LNCaP clone FGC (cell line): ENCODE measurements at places on chromosomes 2 and 18.

DNA sequence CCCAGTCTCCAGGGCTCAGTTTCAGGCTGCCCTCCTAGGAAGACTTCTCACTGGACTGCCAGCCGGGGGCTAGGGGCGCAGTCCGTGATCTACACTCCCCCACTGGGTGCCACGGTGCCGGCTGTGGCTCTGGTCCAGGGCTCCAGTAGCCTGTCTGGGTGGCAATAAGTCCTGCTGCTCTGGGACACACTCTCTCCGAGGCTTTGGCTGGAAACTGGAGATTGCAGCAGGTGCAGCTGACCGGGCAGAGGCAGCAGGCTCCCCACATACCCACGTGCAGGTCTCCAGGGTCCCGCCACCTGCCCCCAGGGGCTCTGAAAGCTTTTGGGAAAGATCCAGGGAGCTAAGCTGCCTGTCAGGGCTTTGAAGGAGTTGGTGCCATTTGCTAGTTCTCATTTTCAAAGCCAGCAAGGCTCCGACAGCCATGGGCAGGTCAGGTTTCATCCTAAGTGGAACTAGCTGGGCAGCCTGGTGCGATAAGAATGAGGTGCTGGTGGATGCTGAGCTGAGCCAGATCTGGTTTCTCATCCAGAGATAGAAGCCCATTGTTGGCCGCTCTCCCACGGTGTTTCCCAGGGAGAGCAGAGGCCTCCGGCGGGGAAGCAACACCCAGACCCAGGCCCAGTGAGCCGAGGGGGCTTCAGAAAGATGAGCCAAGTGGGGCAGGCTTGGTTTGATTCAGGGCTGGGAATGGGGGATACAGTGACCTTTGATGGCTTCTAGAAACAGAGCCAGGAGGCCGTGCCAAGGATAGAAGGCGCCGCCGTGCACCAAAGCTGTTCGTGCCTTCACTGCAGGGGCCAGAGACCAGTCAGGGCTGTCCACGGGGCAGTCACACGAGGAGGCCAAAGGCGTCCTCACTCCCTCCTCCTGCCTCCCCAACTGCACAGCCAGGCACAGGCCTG lies 141.7 kb upstream of the GPC1 start:
- no peak for DNase-seq

GRCh38 chr18:70294471-70295191 lies 5.8 kb downstream of the SOCS6 start:
- no peak for DNase-seq

DNA sequence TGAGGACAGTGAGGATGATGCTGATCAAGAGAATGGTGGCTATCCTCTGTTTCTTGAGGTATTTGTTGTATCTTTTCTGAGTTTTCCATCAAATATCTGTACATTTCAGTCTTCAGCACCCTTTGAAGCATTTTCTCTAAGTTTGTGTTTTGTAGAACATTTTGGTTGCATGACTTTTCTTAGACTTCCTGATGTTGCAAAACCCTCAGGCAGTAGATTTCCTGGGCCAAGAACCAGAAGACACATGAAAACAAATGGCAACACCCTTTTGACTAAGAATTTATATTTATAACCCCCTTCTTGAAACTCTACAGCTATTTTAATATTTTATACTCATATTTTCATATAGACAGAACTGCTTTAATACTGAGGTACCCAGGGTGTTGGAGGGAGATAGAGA lies 16.2 kb downstream of the HNMT start:
- DNase-seq, result no peak

DNA sequence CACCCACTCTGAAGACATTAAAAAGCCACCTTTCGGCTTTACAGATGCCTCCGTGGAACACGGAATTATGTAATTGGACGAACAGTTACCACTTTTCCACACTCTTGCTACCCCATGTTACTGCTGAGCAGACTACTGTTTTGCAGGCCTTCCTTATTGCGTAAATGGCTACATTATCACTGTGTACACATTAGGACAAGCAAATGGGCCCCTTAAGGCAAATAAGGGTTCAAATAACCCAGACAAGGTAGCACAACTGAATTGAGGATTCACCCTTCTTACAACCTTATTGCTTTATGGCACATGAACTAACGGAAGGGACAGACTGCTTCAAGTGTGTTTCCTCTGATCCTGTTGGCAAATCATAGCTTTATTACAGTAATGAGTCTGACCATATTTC lies 832.2 kb upstream of the FANCL start:
- DNase-seq, result no peak

DNA sequence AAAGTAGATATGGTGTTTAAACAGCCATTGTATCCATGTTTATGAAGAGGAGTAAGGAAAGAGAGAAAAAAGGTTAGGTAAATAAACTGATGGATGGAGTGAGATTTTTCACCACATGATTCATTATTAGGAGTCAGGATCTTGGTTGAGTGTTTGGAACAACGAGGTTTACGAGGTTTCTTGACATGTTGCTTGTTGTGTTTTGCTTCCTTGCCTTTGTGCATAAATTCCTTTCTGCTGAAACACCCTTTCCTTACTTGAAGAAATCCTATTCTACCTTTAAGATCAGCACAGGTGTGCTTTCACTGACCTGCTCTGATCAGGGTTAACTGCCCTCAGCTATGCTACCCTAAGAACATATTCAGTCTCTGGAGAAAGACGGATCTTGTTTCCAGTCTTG lies 66.6 kb downstream of the EFEMP1 start:
- no peak for DNase-seq

DNA sequence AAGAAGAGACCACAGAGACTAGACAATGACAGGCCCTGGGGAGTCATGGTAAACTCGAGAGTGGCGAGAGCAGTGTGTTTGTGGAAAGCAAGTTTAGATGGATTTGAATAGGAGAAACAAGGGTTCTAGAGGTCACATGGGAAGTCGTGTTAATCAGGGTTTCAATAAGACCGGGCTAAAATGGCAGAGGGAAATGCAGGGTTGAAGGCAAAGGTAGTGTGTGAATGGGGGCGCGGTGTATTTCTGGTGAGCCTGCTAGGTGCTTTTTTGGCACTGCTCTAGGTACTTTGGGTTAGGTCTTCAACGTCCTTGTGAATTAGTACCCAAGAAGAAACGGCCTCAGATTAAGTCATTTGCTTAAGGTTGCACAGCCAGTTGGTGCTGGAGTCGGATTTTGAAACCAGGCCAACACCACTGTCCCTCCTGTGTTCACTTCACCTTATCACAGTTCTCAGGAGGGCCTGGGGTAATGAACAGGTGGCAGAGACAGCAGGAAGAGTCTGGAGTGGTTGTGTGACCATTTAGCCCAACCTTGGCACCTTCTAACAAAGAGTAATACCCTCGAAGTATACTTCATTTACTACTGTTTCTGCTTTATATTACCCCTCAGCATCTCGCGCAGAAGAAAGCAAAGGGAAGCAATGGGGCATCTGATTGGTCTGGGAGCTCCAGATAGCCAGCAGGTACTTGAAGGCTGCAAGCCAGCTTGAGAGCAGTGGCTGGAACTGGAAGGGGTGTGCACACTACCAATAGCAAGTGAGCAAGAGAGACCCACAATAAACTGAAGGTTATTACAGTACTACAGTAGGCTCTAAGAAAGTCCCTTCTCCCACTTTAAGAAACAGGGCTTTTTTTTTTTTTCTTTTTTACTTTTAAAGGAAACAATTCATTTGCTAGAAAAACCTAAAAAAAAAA lies 33.4 kb upstream of the GAREM2 start:
- peak; percentile 28 for DNase-seq

DNA sequence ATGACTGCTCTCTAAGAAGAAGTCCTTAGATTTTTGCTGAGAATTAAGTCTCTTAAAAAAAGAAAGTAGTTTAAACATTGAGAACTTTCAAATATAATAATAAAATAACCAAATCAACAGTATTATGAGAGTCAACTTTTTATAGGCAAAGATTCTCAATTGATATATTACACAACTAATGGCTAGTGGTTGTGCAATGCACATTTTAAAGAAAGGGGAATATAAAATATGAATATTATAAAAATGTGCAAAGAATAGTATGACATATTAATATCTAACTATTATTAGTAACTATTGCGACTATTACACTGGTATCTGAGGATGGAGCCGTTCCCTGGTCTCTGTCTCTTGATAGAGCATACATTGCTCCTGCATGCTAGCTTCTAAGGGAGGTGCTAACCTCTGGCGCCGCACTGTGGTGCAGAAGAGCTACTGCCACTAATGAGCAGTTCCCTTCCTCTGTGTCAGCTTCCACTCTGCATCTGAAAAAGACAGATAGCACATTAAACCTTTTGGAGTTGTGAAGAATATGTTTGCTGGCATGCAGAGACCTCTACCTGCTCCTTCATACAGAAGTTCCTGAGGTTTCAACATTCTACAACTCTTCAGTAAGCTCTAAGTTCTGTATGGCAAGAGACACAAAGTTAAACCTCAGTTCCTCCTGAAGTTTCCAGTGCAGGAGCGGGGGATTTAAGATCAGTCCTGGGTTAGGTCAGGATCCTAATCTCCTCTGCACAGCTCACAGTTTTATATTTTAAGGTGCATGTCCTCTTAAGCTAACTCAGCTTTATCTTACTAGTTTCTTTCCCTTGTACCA lies 3.5 kb upstream of the SLC9A2 start:
- DNase-seq, result no peak

- no peak for DNase-seq
Measured at GRCh38 chr2:238240757-238241711, 1.2 kb upstream of the HES6 start.

DNA sequence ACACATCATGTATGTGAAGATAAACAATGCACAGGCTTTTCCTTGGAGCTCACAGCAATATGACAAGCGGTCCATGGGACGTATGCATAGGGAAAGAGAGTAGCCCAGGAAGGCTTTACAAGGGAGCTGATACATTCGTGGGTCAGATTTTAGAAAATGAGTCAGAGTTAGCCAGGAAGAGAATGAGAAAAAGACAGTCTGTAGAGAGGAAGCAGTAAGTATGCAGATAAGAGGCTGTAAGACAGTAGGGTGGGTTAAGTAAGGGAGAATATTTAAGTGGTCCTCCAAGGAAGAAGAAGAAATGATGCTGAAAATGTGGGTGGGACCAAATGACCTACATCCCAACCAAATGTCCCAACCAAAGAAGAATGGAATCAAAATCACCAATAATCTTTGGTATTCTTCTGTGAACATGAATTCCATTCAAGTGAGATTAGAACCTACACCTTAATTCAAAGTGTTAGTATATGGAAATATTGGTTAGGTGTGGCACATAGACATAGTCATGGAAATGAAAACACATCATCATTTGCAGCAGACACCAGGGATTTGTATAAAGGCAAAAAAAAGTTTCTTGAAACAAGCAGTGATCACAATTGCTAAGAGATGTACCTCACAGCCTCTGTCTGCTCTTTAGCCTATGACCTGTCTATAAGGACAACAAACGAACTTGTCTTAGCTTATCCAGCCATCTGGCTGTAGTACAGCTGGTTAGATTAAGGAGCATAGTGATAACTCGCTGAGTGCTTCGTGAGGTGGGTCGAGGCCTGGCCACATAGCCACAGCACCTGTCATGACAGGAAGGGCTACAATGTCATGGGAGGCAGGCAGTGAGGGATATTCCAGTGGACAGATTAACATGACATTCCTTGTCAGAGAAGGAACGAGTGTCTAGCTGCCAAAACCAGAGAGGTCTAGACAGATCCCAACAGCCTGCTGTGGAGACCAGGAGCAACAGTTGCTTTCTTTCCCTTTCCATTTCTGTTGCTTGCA lies 133.6 kb downstream of the ALK start:
- DNase-seq, result no peak

- DNase-seq, result no peak
Measured at GRCh38 chr2:166000401-166000800, 46.8 kb upstream of the TTC21B start.

- no peak for DNase-seq
Measured at GRCh38 chr2:108184419-108184818, 55.3 kb upstream of the SULT1C3 start.

GRCh38 chr18:58559427-58560186 lies 69.3 kb downstream of the ALPK2 start:
- no peak for DNase-seq

- no peak for DNase-seq
Measured at GRCh38 chr2:12960671-12961070, 243.9 kb downstream of the TRIB2 start.

DNA sequence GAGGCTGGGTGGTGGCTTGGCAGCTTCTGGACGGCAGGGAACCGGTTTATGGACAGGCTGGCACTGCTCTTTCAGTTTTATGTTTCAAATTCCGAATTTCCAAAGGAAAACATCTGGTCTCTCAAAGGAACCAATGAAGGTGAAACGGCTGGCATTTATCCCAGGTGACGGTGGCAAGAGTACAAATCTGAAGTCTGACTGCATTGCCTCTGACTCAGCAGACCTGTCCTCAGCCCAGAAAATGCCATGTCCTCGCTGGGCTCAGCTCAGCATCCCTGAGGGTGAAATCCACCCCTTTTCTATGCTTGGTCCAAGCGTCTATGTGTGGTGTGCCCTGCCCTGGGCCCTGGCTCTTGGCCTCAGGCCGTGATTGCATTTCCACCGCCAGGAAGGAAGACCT lies 38.1 kb downstream of the NAPG start:
- DNase-seq, result peak; percentile 46
